ENCODE measurements at places on chromosomes 11 and 22.
A peak's percentile ranks its signal among the peaks of the same experiment; 100 is the strongest.

DNA sequence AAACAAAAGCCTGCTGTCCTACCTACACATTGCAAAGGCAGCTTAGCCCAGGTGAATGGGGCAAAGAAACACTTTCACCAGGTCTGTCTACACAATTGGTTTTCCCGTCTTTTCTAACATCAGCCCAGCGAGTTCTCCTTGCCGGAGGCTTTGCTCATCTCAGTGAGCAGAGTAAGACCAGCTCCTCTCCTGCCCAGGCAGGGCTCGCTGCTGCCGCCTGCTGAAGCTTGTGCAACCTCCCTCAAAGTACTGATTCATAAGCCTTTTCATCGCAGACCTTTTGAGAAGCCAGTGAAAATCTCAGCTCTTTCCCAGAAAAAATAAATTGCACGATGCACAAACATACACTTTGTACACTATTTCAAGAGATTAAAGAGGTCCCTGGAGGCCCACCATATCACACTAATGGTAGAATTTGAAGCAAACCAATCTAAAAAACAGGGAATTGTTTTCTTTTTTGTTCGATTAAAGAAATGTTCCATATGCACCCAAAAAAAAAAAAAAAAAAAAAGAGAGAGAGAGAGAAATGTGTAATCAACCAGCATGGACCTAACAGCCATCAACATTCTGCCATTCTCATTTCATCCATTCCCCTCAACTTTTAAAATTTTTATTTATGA is 328.1 kb upstream of the MPPED2 start:
- peak; percentile 39 for DNase-seq

- no peak for DNase-seq
Measured at GRCh38 chr11:81098471-81098870, 1635.2 kb downstream of the FAM181B start.

DNA sequence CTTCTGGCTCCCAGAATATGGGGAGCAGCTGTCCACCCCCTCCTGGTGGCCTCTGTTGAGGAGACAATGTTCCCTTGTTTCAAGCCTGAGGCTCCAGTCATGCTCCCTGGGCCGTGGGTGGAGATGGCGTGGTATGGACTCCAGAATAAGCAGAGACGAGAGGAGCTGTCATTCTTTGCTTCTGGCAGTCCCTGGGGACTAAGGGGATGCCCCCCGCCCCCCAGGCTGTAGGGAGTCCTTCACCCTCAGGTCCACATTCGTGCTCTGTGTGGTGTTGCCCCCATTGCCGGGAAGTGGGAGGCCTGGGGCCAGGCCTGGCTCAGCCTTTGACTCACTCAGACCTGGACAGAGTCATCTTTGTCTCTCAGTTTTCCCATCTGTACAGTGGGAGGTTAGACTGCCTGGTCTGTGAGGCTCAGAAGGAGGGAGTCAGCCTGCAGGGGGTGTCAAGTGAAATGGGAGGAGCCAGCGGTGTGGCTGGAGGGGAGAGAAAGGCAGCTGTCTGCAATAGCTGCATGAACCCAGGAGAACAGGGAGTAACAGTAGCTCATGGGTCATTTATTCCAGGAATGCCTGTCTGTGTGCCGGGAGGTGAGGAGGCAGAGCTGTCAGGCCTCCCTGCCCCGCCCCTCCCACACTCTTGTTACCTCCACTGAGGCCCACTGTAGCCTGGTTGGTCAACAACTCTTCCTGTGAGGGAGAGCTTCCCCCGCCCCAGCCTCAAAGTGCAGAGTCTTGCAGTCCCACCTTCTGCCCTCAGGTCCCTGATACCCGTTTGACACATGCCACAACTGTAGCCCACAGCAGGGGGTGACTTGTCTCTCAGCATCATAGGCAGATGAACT is 6.3 kb downstream of the ARHGEF17 start:
- DNase-seq = no peak

DNA sequence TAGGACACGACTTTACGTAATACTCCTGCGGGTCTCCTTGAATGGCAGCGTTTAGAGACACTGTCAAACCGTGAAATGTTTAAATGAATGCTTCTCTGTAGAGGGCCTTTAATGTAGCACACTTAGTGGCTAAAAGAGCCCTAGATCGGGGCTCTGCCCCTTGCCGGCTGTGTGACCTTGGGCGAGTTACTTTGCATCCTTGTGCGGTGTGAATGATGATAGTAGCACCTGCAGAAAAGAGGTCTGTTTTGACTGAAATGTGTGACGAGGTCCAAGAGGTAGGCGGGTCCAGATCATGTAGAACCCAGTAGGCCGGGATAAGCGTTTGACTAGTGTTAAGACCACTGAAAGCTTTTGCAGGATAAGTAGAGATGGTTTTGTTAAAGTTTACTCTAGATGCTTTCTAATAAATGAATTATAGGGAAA is 866 bp downstream of the MED17 start:
- no peak for DNase-seq

Data from skeletal muscle cell (primary cell).